ENCODE measurements at places on chromosomes 3 and 15.

GRCh38 chr3:45554006-45554666 is 40.4 kb upstream of the LIMD1 start:
- peak; percentile 64 for DNase-seq

- peak; percentile 12 for DNase-seq
Observed at GRCh38 chr3:159929171-159930141, 59.2 kb upstream of the IL12A start.

DNA sequence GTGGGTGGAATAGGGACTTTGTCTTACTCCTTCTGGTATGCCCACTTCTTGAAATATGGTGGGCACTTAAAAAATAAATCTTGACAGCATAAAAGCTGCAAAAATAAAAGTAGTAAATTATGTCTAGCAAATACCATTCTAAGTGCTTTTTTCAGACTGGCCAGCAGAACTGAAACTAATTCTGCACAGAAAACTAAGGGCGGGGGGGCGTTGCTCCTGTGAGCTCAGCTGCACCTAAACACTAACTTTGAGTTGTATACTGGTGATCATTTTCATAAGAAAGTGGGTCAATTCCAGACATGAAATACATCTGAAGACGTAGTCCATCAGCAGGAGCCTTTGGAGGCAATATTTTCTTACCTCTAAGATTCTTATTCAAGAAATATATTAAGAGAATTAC is 114.8 kb downstream of the WDR76 start:
- DNase-seq = no peak

DNA sequence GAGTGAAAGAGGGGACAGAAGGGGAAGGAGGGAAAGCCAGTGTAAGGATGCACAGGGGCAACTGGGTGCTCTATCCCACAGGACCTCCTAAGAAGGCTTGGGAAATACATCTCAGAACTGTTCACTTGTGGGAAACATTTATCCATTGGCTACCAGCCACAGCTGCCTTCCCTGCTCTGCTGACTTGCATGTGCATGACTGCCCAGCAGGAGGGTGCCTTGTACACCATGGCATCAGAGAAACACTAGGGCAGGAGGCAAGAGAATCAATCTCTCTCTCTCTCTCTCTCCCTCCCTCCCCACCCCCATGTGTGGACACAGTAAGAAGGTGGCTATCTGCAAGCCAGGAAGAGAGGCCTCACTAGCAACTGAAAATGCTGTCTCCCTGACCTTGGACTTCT is 62.9 kb upstream of the ZBTB38 start:
- peak; percentile 73 for DNase-seq

Data from DMS 273 treated with DMSO at 0.1 percent for 48 hours (cell line).